ENCODE measurements at places on chromosomes 2 and 18.
A peak's percentile ranks its signal among the peaks of the same experiment; 100 is the strongest.

DNA sequence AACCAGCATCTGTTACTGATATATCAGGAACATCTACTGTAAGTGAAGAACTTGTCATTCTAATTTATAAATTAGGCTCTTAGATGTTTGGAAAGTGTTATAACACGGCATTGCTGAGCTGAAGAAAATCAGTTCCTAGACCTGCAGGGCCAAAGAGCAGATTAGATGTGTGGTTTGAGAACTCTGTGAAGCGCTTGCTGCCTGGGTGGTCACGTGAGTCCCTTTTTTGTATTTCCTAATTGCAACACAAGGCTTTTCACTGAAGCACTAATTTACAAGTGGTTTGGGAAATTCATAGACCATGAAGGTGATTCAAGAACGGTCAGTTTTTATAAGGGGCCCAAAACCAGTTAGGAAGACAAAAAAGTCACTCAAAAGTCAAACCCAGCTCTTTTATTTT, 106.9 kb upstream of the SP3 start:
- no peak for ATAC-seq

- no peak for ATAC-seq
Measured at GRCh38 chr18:55003695-55004094, 44.4 kb upstream of the CCDC68 start.

GRCh38 chr2:221465776-221466175, 106.3 kb downstream of the EPHA4 start:
- no peak for ATAC-seq

GRCh38 chr18:79507546-79508480, 112.1 kb downstream of the NFATC1 start:
- peak; percentile 16 for ATAC-seq

GRCh38 chr18:59267503-59268126, 5.6 kb downstream of the RAX start:
- peak; percentile 52 for ATAC-seq

DNA sequence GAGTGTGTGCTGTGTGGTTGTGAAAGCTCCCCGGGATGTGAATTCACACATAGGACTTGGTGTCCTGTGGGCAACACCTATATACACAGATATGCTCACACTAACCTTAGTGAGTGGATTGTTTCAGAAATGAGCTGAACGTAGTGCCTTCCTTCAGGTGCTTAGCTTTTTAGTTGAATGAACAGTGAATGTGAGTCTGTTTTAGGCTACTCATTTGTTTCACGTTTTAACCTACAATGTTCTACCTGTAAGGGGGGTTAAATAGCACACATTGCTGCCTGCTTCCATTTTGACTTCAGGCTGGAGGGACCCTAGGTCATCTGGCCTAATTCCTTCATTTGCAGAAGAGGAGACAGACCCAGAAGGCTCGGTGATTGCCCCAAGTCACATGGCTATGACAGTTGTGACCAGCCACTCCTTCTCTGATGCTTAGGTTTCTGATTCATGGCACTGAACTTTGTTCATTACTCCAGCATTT, 1.0 kb downstream of the PLEK start:
- ATAC-seq: no peak

- no peak for ATAC-seq
Measured at GRCh38 chr2:239305771-239306170, 95.0 kb downstream of the HDAC4 start.

- ATAC-seq: no peak
Measured at GRCh38 chr18:23485386-23485785, 17.9 kb upstream of the RMC1 start.

DNA sequence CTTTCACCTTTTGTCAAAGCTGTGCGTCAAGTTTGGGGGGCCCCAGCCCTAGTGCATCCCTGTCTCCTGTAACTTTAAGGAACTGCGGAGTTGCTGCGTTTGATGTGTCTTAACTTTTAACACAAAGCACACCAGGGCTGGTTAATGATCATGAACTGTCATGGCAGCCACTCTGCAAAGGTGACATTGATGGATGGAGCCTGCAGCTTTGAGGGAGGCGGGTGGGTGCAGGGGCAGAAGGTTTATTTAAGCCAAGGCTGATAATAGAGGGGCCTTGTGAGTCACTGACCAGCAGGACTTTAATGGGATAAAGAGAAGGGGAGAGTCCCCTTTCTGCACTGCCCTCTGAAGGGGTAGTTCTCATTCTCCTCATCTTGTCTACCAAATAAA, 190.2 kb upstream of the GATA6 start:
- no peak for ATAC-seq

- ATAC-seq: peak; percentile 49
Measured at GRCh38 chr2:134372611-134373131, 118.8 kb downstream of the MGAT5 start.

DNA sequence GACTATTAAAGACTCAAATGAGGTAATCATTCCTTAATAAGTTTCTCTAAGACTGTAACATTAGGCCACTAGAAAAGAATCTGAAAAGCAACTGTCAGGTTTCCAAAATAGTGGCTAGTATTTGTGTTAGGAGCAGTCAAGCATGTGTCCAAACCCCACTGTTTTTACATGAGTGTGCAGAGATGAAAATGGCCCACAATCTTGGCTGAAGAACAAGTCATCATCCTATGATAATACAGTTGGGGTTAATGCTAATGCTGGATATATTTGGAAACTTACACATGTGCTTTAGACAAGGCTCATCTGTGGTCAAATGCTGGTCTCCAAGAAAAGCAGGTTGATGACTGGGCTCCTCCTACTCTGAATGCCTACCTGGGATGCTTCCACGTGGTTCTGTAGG, 73.6 kb downstream of the MAIP1 start:
- ATAC-seq: no peak

DNA sequence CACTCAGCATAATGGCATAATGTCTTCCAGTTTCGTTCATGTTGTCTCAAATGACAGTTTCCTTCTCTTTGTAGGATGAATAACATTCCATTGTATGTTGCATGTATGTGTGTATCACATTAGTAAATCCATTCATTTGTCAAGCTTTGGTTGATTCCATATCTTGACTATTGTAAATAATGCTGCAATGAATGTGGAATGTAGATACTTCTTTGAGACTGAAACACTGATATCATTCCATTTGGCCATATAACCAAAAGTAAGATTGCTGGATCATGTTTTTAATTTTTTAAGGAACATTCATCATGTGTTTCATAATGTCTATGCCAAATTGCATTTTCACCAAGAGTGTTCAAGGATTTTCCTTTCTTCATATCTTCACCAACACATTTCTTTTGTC, 1711.4 kb upstream of the PIK3C3 start:
- no peak for ATAC-seq

DNA sequence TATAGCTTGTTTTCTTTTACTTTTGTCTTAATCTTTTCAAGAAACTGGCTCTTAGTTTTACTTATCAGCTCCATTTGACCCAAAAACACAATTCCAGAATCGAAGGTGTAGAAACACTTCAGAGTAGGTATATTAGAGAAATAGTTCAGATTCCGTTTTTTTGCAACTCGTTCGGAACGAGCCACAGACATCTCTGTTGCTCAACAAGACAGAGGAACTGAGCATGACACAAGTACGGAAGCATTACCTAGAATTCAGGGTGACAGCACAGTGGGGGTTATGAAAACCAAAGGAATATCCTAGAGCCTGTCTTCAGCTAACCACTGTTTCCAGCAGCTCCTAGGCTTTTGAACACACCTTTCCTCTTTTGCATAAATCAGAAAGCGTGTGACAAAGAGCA, 5.0 kb downstream of the HRH4 start:
- ATAC-seq: no peak

DNA sequence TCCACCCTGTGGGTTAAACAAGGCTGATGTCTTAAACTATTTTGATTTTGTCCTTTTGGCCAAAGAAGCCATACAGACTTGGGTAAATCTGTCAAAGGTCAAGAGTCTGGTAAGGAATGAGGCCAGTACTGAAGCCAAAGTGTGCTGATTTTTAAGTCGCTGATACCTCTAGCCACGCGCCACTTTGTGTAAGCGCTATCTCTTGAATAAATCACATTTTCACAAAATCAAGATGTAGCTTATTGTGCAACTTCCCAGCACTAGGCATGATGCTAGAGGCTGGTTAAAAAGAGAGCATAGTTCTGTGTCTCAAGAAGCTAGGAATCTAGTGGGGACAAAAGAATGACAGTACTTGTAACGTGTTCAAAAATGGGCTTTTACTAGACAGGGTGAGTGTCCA, 510.6 kb upstream of the RAB6C start:
- no peak for ATAC-seq

- ATAC-seq: no peak
Measured at GRCh38 chr18:2188258-2188657, 383.0 kb downstream of the METTL4 start.

DNA sequence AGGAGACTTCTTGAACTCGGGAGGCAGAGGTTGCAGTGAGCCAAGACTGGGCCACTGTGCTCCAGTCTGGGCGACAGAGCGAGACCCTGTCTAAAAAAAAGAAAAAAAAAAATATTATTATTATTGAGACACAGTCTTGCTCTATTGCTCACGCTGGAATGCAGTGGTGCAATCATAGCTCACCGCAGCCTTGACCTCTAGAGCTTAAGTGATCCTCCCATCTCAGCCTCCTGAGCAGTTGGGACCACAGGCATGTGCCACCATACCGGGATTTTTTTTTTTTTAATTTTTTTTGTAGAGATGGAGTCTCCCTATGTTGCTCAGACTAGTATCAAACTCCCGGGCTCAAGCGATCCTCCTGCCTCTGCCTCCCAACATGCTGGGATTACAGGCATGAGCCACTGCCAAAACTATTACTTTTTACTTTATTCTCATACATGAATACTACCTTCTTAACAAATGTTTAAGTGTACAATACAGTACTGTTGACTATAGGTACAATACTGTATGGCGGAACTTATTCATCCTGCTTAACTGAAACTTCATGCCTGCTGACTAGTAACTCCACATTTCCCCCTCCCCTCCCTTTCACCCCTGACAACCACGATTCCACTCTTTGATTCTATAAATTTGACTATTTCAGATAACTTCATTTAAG, 15.5 kb downstream of the FBXO11 start:
- no peak for ATAC-seq

DNA sequence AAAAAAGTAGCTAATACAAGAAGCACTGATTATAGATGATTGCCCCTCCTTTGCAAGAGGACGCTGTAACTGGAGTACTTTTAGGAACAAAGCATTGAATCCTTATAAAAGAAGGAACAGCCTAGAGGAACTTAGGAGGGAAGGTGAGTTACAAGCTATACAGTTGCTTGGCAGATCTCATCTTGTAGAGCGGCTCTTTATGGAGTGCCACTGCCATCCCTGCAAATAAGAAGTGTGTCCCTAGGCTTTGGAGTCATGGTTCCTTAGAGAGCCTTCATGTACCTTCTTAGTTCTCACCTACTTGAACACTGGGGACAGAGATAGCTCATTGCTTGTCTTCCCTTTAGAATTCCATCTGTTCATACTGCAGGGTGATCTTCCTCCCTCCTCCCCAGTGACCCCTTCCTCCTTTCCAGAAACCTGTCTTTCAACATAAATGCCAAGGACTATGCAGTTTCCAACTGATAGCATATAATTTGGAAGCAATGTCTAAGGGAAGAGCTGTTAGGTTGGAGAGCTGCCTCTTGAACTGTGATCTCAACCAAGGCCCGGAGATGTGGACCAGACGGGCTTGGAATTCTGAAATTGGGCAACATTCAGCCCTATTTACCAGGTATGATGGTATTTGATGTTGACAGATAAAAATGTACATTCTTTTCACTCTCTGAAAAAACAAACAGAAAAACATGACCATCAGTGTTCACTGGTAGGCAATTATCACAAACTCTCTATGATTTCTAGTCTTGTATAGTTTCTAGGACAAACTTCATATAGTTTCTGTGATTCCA, 7.5 kb downstream of the FMNL2 start:
- ATAC-seq: peak; percentile 59

- no peak for ATAC-seq
Measured at GRCh38 chr18:22063102-22063501, 106.3 kb upstream of the GATA6 start.

DNA sequence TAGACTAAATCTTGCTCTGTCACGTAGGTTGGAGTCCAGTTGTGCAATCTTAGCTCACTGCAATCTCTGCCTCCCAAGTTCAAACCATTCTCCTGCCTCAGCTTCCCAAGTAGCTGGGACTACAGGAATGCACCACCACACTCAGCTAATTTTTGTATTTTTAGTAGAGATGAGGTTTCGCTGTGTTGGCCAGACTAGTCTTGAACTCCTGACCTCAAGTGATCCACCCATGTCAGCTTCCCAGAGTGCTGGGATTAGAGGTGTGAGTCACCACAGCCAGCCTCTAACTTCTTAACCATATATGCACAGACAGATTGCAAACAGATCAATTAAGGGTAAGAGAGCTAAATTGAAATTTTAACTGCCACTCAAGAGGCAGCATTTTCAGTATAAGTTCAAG, 22.1 kb upstream of the CNGA3 start:
- no peak for ATAC-seq

GRCh38 chr2:16853088-16853487, 187.5 kb upstream of the CYRIA start:
- ATAC-seq: no peak

DNA sequence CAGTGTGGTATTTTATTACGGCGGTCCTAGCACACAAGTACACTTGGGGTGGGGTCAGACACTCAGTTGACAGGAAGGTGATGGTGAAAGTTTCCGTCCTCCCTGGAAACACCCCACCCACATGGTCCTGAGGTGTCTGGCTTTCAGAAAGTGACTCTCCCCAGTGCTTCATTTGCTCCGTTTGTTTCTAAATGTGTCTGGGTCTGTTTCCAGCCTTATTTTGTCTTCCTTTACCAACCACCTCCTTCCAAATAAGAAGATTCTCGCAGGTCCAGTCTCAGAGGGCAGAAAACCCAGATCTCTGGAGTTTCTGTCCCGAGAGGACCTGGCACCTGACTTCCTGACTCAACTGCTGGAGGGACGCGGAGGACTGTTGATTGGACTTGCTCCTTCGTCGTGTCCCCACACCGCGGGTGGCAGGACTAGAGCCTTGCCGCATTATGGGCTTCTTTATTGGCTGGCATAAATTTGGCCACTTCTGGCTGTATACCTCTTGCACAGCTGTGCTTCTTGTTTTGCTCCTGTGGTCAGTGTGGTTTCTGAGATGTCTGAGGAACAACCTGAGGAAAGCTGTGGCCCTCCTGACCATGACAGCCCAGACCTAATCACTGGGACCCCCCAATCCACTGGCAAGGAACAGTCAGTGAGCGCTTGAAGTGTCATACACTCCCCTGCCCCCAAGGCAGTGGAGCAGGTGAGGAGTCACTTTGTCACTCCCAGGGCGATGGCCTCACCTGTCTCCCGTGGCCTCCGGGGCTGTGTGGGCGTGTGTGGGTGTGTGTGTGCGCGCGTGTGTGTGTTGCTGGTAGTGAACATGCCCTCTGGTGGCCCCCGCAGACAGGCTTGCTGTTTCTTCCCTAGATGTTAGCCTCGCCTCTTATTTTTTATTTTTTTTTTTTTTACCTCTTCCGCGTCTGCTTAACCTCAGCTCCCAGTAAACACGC, 45.6 kb downstream of the MEX3C start:
- ATAC-seq: peak; percentile 63
